ENCODE measurements at places on chromosomes 6 and 20. TPM values are rescaled to one million over a fixed set of nuclear protein-coding genes. Genes with fewer than 3 reads are reported as not detected.

The REM1 gene
- total RNA-seq = 1.4 TPM

The OXT gene
- total RNA-seq = not detected

DNA sequence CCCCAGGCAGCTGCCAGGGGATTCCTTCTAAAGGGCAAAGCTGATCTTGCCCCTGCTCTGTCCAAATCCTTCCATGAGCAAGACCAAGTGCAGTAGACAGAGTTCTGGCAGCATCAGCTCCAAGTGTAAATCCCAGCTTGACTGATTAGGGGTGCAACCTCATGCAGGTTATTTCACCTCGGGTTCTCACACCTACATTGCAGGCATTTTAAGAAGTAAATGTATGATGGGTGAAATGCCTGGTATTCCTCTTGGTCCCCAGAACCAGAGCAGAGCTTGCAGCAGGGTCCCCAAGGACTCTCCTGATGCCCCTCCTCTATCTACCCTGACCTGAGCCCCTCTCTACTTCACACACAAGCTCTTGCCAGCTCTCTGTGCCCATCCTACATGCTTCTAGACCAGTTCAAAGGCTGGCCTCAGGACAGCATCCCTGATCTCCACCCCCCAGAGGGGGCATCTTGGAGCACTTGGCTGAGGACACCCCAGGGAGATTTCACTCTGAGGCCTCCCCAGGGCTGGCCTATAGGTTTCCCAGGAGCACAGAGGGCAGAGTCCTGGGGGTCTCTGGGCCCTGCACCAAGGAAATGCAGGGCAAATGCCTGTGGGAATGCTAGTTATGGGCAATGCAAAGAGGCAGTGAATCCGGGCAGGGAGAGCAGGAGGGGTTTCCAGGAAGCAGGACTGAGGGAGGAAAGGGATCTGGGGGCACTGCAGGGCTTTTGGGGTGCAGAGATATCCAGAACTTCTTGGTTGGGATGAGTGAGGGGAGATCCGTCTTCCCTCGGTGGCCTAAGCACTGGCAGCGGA lies 1.0 kb downstream of the LZTS3 start:
- H3K4me3 ChIP-seq = peak overlapping the region; percentile 95
- no peak overlapping the region for H3K27ac ChIP-seq
- H3K27me3 ChIP-seq = no peaks in the 10 kb centered on the region
- peaks cover 8% of the 10 kb centered on the region for H3K4me1 ChIP-seq

DNA sequence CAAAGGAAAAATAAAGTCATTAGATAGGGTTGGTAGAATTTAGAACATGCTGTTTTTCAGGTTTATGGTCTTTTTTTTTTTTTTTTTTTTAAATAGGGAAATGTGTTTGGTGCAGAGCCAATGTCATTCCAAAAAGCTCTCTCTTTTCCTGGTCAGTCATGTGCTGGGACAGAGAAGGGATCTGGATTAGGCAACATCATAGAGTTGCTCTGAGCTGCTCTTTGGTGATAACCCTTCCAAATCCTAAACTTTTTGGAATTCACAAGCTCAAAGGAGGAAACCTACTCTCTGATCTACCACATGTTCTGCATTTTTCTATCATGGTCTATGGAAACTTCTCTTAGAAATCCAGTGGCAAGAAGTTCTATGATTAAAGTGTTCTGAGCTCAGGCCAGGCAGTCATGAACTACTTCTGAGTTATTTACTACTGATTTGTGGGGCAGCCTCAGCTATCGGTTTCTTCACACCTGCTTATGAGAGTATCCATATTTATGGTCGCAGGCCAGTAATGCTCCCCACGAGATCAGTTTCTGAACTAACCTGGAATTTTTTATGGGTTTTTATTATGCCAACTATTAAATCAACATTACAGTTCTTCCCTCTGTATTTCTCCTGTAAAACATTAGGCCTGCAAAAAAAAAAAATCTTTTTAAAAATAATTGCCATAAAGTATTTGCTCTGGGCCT lies 4.8 kb downstream of the EDN1 start:
- peaks cover 3% of the 10 kb centered on the region for H3K36me3 ChIP-seq
- H3K4me1 ChIP-seq = peaks cover 13% of the 10 kb centered on the region
- H3K27me3 ChIP-seq = no peaks in the 10 kb centered on the region
- no peak for DNase-seq

The CLVS2 gene
- total RNA-seq = not detected

The RCAN2 gene
- total RNA-seq = 7.0 TPM

DNA sequence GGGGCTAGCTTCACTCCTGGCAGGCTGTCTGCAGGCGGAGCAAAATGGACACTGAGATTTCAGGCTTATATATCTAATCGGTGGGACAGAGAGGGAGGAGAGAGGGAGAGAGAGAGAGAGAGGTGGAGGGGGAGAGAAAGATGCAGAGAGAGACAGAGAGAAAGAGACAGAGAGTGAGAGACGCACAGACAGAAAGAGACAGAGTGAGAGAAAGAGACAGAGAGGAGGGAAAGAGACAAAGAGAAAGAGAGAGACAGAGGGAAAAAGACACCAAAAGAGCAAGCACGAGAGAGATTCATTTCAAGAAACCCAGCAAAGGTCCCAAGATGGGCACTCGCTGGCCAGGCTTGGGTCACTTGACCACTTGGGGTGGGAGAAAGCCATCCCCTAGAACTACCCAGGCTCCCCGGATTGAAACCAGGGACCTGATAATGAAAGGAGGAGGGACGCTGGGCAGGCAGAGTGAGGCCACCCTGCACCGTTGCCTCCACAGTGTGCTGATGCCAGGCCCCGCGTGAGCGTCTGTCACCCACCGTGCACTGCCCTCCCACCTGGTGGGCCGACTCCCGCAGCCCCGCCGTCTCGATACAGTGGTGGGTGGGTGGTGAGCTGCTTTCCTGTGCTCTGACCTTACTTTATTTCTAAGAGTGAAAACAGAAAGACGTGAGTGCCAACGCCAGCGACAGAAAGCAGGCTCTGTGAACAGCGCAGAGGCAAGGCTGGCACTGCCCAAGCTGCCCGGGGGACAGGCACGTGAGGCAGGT lies 67.9 kb upstream of the SLCO4A1 start:
- H3K4me1 ChIP-seq = no peaks in the 10 kb centered on the region
- H3K36me3 ChIP-seq = no peaks in the 10 kb centered on the region
- no peak overlapping the region for H3K4me3 ChIP-seq
- no peaks in the 10 kb centered on the region for H3K27me3 ChIP-seq
- no peak for DNase-seq

The HCRTR2 gene
- not detected for total RNA-seq

The FANCE gene
- total RNA-seq = 7.4 TPM

The AIG1 gene
- total RNA-seq = 90.9 TPM

The SRSF12 gene
- total RNA-seq = not detected

DNA sequence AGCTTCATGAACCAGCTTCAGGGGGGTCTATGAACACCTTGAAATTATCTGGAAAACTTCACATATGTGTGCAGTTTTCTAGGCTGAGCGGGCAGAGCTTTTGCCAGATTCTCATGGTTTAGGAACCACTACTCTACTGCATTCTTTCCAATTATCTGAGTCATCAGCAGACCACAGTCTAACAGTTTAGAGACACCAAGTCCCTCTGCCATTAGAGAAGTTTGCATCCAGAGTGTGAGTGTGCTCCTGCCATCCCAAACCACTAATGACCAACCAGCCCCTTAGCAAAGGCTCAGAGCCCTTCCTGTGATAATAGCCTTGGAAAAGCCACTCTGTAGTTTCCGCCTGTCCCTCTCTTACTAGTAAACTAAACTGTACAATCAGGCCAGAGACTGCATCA lies 96.8 kb downstream of the PHACTR1 start:
- H3K4me1 ChIP-seq = no peaks in the 10 kb centered on the region
- H3K27ac ChIP-seq = no peak overlapping the region
- no peaks in the 10 kb centered on the region for H3K27me3 ChIP-seq

DNA sequence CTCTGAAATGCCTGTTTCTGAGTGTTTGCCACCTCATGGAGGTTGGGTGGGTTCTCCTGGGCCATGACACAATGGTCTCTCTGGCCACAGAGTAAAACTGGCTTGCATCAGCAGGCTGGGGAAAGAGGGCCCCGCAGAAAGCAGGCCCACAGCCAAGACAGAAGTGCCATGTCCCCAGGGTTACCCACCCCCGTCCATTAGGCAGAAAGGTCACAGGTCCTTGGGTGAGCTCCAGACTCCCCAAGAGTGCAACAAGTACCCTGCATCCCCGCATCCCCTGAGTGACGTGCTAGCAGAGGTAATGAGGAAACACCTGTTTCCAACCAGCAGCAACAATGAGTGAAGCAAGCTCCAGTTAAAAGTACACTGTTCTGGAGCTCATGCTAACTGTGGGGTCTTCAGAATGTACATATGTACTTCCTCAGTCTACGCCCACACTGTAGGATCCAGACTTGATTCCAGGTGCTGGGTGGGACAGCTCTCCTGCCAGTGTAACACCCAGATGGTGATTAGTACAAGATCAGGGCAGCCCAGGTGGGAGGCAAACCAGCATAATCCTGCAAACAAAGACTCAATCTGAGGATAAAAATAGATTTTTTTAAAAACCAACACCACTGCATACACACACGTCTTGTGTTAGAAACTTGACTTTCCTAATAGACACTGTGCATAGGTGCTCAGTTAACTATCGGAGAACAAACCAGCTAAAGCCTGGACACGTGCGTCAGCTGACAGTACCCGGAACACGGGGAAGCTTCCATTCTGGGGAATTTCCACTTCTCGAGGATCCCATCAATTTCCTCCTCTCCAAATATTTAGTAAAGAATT lies 31.5 kb downstream of the RRBP1 start:
- no peak for DNase-seq
- H3K4me1 ChIP-seq = peaks cover 13% of the 10 kb centered on the region
- no peak overlapping the region for H3K27ac ChIP-seq
- no peaks in the 10 kb centered on the region for H3K27me3 ChIP-seq
- H3K4me3 ChIP-seq = no peak overlapping the region
- H3K36me3 ChIP-seq = peaks cover 20% of the 10 kb centered on the region

DNA sequence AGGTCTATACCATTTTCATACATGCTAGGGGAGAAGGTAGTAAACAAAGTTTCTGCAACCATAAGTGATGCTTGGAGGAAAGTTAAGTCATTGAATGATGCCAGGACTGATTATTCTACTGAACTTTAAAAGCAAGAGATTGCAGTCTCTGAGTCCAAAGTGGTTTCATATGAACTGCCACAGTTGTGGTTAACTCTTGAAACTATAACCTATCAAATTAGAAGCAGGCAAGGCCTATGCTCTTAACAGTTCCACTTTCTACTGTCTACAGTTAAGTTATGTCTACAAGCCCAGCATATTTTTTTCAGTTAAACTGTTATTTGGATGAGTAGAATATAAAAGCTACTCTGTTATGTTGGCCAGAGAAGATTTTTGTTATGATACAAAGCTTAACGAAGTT lies 326.5 kb upstream of the RUNX2 start:
- DNase-seq = no peak
- no peaks in the 10 kb centered on the region for H3K36me3 ChIP-seq
- no peak overlapping the region for H3K27ac ChIP-seq
- H3K4me1 ChIP-seq = no peaks in the 10 kb centered on the region

DNA sequence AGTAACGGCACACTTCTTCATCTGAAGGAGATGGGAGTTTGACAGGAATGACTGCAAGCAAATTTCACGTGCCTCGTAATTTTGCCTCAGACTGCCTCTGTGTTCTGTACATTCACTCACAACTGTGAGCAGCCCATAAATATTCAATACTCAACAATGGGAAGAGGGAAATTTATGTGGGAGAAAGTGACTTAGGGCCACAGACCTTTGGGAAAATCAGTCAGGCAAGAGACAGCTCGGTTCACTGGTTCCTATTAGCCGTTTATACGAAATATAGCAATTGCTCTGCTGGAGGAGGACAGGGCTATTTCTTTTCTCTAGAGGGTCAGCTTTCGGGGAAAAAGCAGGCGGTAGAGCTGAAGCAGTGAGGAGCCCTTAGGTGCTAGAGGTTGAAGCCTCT lies 28.0 kb downstream of the OPN5 start:
- no peak for DNase-seq
- H3K4me3 ChIP-seq = no peak overlapping the region
- no peaks in the 10 kb centered on the region for H3K36me3 ChIP-seq

GRCh38 chr20:49983123-49983847 lies 505 bp downstream of the SNAI1 start:
- peak overlapping the region; percentile 66 for H3K27ac ChIP-seq
- H3K4me1 ChIP-seq = peaks cover 19% of the 10 kb centered on the region
- peak overlapping the region; percentile 46 for H3K4me3 ChIP-seq
- no peak for DNase-seq
- no peaks in the 10 kb centered on the region for H3K27me3 ChIP-seq

DNA sequence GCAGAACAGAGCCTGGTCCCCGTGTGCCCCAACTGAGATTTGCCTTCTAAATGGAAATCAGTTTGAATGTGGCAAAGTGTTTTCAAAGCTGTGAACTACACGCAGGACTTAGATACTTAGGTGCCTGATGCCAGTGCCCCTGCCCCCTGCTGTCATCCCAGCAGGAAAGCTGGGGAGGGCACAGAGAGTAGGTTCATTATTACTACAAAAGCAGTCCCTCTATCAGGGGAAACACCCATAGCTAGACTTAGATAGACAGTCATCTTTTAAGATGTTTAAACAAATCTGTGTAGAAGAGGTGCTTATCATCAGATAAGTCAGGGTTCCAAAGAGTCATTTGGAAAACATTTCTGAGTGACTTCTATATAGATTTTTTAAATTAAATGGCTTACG lies 155.0 kb upstream of the SNX9 start:
- DNase-seq = no peak
- H3K4me1 ChIP-seq = no peaks in the 10 kb centered on the region
- H3K4me3 ChIP-seq = no peak overlapping the region
- H3K27me3 ChIP-seq = no peaks in the 10 kb centered on the region

DNA sequence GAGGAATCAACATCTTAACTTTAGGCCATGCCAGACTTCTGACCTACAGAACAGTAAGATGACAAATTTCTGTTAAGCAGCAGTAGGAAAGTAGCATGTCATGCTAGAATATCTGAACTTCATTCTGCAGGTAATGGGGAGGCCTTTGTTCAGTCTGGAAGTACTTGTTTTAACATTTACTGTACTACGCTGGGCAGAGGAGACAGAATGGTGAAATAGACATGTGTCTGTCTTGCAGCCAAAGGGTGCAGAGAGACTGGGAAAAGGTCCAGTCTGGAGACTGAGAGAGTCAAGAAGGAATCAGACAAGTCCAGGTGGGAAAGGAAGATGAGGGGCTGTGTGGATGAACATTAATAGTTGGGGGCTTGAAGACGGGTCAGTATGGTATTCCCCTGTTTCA lies 17.5 kb upstream of the ZBTB2 start:
- no peak overlapping the region for H3K27ac ChIP-seq
- H3K36me3 ChIP-seq = no peaks in the 10 kb centered on the region
- H3K27me3 ChIP-seq = no peaks in the 10 kb centered on the region
- no peaks in the 10 kb centered on the region for H3K4me1 ChIP-seq
- no peak for DNase-seq
- no peak overlapping the region for H3K4me3 ChIP-seq

- H3K36me3 ChIP-seq = no peaks in the 10 kb centered on the region
- H3K4me3 ChIP-seq = no peak overlapping the region
- H3K27me3 ChIP-seq = no peaks in the 10 kb centered on the region
- DNase-seq = no peak
- H3K27ac ChIP-seq = no peak overlapping the region
These were observed 35.8 kb downstream of the GRIK2 start for GRCh38 chr6:101429270-101429669.

The CD24 gene
- total RNA-seq = 119 TPM
